Naive thymus-derived CD8-positive, alpha-beta T cell (primary cell): ENCODE measurements at places on chromosomes 7 and 10.

GRCh38 chr10:11165591-11166543, 148.2 kb downstream of the CELF2 start:
- peak; percentile 84 for DNase-seq

DNA sequence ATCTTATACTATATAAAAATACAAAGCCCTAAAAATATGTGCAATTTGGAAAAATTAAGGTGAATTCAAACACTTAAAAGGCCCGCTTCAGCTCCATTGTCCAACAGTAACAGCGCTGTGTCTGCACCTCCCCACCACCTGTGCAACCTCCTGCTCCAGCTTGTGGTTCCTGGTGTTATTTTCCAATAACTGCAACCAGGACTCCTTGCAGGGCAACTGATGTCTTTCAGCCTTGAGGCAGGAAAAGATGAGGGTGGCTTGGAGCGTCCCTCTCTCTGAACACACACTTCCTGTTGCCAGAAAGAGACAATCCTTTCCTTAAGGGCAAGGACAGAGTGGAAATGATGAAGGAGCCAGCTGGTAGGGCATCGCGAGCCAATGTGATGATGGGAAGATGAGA, 336.0 kb downstream of the GLRX3 start:
- no peak for DNase-seq

- DNase-seq: no peak
Observed at GRCh38 chr10:45418417-45418848, 44.4 kb downstream of the ALOX5 start.

DNA sequence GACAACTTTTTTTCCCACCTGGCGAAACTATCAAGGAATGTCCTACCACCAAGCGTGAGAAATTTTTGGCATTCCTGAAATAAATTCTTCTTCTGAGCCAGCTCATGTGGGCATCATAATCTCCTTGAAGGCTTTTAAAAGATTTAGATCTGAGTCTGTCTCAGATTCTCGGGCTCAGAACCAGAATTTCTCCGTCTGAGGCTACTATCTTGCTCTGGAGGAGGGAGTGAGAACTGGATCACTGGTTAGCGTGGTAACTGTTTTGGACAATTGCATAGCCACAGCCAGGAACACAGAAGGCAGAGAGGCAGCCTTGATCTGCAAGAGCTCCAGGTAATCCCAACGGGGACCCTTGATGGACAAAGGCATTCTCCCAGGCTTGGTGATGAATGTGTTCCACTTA, 1.0 kb upstream of the PLAC9 start:
- DNase-seq: no peak

- no peak for DNase-seq
Observed at GRCh38 chr7:50156706-50157105, 63.7 kb upstream of the ZPBP start.

- DNase-seq: no peak
Observed at GRCh38 chr10:85900487-85900886, 466.1 kb downstream of the GRID1 start.

DNA sequence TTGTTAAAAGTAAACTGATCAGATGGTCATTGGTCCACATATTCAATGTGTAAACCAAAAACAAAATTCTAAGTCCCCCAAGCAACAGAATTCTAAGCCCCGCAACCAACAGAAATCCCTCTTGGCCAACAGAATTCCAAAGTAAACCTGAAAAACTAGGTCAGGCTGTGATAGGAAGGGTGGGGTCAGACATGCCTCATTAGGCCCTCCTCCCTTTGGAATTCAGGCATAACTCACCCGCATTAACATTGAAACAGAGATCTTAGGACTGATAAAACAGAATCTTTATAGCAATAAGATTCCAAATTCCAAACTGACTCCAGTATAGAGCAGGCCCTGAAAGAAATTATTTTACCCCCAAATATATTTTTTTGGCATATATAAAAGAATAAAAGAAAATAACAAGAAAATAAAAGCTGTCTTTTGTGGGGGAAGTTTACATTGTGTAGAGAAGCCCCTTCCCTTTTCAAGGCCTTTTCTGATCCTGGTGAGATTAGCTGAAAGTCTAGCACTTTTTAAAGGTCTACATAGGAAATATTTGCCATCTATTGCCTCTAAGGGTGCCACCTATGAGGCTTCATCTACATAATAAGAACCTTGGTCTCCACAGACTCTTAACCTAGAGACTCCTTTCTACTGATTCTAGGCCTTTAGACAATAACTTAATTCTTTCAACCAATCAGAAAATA, 30.5 kb downstream of the GNAT3 start:
- no peak for DNase-seq

DNA sequence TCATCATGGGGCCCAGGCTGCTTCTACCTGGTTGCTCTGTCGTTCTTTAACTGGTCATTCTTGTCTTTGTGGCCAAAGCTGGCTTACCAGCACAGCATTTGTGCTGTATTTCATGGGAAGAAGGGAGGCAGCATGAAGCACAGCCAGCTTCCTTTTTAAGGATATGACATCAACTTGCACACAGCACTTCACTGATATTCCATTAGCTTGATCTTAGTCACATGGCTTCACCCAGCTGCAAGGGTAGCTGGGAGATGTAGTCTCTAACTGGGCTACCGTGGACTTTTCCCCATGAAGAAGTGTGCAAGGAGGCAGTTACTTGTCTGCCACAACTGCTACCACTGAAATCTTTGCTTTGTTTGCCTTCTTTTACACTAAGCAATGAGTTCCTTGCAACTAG, 525.2 kb downstream of the LRMDA start:
- no peak for DNase-seq

DNA sequence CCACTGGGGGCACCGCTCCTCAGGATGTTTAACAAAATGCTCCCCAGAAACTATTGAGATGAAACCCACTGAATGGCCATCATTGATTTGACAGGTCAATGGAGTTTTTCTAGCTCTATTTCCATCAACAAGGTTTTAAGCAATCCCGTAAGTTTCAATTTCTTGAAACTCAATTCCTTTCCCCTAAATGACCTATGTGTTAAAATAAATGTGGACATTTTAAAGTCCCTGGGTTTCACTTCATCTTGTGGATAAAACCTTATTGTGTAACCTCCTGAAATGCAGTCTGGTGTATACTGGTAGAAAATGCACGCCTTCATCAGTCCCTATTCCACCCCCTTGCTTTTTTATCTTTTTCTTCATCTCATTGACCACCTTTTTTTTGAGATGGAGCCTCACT, 8.9 kb upstream of the C7orf33 start:
- DNase-seq: no peak

- peak; percentile 35 for DNase-seq
Observed at GRCh38 chr10:59905066-59905730, 1.2 kb downstream of the CCDC6 start.

DNA sequence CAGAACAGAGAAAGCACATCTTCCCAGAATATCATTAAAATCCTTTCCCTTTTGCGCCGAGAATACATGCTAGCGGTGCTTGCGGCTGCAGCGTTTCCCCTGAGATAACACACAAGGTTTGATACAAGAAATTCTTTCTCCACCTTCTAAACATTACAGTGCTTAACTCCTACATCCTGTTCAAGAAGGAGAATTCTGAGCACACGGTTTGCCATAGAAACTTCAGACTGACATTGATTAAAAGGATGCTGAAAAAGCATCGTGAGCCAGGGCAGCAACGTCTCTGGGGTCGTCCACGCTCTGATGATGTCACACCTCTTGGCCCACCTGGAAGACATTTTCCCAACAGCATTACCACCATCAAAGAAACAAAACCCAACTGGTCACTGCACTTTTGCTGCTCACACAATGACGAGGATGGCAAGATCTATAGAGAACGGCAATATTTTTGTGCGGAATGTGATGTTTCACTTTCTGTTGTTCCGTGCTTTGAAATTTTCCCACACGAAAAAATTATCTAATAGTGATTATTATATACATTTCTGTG, 27.0 kb upstream of the PRSS1 start:
- no peak for DNase-seq

DNA sequence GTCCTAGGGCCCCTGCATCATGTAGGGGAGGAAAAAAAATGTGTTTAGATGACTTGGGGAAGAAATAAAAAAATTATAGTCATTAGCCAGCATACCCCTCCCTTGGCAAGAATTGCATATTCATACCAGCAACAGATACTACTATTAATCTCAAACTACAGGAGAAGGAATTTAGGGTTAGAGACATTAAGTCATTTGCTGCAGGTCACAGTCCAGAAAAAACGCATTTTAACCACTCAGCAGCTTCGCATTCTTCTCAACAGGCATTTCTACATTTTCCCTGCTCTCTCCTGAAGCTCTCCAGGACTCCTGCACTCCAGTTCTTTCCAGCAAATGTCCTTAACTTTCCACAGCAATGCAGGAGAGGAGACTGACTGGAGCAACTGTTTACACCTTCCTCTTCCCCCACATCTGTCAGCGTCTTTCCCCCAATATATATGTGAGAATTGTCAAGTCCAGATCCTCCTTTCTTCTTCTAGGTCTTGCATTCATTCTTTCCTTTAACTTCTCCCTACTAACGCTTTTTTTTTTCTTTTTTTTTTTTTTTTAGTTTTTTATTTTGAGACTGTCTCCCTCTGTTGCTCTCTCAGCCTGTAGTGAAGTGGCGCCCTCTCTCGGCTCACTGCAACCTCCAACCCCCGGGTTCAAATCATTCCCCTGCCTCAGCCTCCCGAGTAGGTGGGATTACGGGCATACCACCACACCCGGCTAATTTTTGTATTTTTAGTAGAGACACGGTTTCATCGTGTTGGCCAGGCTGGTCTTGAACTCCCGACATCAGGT, 35.6 kb downstream of the PRPS1L1 start:
- peak; percentile 3 for DNase-seq

- DNase-seq: no peak
Observed at GRCh38 chr7:45986355-45987298, 65.6 kb upstream of the IGFBP3 start.

DNA sequence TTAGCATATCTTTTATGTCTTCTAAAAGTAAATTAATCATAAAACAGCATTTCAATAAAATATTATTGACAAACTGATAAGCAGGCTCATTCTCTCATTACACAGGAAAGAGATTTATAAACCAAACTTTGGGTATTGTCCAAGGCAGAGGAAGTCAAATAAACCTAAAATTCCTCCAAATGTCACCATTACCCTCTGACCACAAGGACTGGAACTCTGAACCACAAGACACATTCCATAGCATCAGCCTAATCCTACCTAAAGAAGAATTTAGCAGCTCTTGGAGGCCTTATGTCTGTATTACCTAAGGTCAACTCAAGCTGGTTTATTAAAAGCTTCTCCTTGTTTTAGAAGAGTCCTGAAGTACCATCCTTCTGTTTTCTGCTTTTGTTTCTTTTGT, 82.4 kb upstream of the SLC13A1 start:
- no peak for DNase-seq

- peak; percentile 2 for DNase-seq
Observed at GRCh38 chr10:66931340-66931948, 5.6 kb downstream of the LRRTM3 start.

DNA sequence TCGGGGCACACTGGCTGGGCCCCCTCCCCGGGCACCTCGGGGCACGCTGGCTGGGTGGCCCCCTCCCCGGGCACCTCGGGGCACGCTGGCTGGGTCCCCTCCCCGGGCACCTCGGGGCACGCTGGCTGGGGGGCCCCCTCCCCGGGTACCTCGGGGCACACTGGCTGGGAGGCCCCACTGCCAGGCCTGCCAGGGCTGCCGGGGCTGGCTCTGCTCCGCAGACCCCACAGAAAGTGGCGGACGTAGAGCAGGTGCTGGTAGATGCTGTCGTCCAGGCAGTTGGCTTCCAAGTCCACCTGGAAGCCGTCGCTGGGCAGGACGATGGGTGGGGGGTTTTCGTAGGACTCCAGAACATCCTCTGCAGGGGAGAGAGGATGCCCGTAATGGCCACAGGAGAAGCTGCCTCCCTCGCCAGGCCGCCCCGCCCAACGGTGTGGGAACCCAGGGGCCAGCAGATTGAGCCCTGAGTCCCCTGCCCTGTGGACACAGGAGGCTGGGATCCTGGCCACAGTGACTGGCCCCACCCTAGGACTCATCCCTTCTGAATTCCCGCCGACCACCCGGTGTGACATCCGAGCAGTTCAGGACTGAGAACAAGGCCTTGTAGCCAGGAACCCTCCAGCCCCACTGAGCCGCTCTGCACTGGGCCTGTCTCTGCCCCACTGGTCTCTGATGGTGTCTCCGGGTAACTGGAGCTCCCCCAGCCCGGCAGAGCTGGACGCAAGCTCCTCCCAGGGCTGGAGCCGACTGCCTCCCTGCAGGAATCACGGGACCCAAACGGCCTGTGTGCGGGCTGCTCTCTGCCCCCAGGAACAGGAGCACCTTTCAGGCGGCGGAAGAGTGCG, 28.2 kb downstream of the AP5Z1 start:
- no peak for DNase-seq

GRCh38 chr7:12385364-12385786, 18.3 kb downstream of the VWDE start:
- DNase-seq: no peak

- no peak for DNase-seq
Observed at GRCh38 chr7:831596-832166, 595 bp upstream of the SUN1 start.

DNA sequence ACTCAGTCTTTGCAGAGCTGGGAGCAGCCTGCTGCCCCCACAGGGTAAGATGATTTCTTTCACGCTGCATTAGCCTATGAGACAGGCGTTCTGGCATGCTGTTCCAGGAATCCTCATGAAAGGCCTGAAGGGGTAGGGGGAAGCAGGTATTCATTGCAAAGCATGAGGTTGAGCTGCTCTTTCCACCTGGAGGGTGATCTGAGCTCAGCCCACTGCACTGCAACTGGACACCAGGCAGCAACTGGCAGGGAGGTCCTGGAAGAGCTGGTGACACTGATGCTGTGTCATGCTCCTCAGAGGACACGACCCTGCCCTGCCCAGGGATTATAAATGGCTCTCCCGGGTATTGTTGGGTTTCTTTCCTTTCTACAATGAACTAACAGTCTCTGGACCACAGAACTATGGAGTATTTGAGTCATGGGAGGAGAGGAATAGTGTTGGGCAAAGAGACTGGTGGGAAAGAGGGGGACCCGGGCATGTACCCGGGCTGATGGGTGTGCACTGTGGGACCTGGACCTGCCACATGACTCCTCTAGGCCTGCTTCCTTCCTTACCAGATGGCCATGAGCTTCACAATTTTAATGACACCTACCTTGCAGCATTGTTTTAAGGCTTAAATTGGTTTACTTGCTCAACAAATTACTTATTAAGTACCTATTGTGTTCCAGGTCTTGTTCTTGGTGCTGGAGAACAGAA, 24.3 kb downstream of the SLC25A28 start:
- no peak for DNase-seq

GRCh38 chr7:22372863-22373262, 15.9 kb upstream of the RAPGEF5 start:
- no peak for DNase-seq

DNA sequence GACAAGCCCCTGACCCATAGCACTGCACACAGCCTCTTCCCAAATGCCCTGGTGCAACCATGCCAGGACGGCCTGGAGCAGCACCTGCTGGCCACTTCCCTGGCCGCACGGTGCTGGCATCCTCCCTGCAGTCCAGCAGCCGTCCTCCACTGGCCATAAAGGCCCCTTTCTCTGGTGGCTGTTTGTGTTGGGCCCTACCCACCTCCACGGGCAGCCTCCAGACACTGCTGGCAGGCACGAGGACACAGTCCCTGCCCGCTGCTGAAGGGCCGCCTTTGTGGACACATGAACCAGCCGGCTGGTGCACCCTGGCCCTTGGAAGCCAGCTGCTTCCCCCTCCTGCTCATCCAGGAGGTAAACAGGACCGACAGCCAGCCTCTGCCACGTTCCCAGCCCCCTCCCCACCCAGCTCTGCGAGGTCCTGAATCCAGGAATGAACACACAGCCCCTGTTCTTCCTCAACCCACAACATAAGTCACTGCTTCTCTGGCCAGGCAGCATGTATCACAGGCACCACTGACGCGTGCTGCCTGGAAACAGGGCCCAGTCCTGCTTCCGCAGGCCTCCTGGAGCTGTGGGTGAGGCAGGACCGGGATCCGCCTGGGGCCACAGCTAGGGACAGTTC, 43.8 kb downstream of the SPOCK2 start:
- DNase-seq: no peak

GRCh38 chr10:77387247-77387646, 250.4 kb downstream of the KCNMA1 start:
- no peak for DNase-seq
